RCC 7860 (cell line): ENCODE measurements at places on chromosomes 3 and 15.
A peak's percentile ranks its signal among the peaks of the same experiment; 100 is the strongest.

DNA sequence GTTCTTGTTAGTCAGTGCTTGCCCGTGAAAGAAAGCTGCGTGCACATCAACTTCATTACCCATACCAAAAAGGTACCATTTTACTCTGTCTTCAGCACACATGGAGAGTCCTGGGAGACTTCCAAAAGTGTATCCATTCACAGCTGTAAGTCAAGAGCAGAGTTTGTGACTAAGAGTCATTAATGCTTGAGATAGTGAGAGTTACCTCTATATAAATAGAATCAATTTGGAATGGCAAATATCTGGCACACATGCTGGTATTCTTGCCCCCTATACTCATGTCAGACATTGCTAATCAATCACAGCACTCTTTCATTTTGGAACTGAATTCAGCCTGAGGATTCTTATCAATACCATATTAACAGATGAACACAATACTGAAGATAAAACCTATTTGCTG, 14.2 kb downstream of the CP start:
- DNase-seq, result no peak

- DNase-seq, result peak; percentile 49
Measured at GRCh38 chr3:132029182-132029902, 5.5 kb downstream of the CPNE4 start.

DNA sequence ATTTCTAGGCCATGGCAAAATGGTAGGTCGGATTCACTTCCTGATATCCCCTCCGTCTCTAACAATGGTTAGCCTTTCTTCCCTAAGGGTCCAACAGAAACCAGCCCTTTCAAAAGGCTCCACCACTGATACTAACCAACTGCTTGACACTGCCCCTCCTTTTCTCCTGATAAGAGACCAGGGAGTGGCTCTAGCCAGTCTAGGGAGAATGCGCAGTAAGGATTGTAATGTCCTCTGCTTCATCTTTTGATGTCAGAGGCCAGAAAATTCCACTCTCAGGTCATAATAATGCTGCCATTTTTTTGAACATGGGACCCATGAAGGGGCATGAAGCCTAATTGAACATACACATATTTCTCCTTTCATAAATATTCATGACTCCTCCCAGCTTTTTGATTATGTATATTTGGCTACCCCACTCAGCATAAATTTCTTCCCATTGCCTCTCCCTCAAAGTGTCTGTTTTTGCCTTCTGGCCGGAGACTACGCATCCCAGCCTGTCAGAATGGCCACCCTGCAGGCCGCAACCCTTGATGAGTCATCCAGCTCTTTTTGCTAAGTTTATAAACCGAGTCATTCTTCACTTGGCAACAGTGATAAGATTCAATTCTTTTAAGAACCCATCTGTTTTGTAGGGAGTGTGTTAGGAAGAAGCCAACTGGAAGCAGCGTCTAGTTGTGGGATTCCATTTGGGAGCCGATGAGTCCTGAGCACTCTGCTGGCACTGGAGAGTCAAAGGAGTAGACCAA, 189.0 kb upstream of the MCTP2 start:
- DNase-seq, result peak; percentile 44

- DNase-seq, result no peak
Measured at GRCh38 chr3:106823701-106824100, 553.5 kb upstream of the CCDC54 start.

DNA sequence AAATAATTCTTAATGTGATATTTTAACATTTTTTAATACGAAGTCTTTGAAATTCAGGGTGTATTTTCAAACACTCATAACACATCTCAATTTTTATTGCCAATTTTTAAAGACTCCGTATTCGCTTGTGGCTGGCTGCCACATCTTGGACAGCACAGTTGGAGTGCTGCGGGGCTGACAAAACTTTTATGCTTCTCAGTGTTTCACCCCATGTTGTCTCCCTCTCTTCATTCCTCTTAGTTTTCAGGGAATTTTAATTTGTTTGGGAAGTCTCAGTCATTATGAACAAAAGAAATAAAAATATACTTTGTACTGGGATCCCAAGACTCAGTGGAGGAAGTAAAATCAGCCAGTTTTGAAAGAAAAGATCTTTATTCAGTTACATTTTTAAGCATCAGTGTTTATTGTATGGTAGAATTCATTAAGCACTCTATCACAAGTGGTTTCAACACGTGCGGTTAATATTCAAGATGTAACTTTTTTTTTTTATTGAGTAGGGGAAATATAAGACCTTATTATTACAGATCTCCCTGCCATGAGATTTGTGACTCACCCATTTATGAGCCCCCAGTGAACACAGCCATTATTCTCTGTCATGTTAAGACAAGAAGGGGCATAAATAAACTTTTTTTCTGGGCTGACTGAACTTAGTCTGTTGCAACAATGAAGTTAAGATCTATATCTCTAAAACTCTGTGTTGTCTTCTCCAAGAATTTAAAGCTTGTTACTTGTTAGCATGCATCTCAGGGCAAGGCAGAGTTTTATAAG, 26.8 kb downstream of the KAT2B start:
- no peak for DNase-seq

- DNase-seq, result peak; percentile 91
Measured at GRCh38 chr3:102165367-102165766, 269.4 kb upstream of the ZPLD1 start.

- no peak for DNase-seq
Measured at GRCh38 chr15:90979582-90979981, 14.8 kb downstream of the PRC1 start.

GRCh38 chr15:47399100-47399499, 318.2 kb upstream of the SEMA6D start:
- DNase-seq, result no peak

DNA sequence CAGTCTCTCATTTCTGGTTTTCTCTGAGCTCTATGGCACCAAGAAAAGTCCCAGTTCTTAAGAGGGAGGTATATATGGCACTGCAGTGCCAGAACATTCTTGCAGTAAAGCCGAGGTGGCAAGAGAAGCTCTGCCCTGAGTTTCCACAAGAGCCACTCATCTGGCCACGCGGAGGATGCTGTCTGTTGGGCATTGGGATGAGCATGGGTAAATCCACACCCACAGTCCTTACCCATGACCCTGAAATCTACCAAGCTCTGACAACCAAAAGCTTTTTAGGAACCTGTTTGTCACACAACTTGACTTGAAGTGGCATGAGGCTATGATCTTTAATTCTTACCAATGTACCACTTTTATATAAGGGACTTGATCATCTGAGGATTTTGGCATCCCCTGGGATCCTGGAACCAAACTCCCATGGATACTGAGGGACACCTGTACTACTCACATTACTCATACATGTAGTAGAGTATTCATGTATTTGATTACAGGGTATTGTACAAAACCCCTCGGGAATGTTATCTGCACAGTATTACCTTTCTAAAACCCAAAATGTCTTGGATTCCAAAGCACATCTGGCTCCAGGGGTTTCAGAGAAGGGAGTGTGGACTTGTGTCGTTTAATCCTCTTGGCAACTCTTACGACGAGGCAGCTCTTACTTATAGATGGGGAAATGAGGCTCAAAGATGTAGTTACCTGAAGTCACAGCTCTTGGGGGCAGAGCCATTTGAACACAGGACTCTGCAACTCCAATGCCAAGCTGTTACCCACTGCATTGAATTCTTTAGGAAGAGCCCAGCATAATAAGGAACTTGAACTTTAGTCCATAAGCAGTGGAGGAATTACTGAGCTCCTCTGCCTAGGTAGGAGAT, 8.8 kb downstream of the RPL32 start:
- DNase-seq, result no peak

DNA sequence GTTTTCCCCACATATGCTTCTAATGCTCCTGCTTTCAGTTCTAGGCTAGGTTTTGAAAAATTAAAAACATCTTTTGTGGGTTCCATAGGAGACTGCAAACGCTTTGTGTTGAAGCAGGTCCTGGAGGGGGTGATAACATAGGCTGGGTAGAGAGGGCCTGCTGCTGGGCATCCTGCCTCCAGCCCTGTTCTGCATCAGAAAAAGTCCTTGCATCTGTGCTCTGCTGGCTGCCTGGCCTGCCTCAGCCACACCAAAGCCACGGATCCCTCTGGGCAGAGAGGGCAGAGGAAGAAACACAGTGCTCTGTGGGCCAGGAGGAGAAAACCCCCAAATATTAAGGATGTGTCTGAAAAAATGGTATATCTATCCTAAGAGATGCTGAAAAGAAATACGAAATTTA, 3.9 kb upstream of the ARPP21 start:
- no peak for DNase-seq

- no peak for DNase-seq
Measured at GRCh38 chr15:77567202-77567601, 65.5 kb downstream of the LINGO1 start.

- no peak for DNase-seq
Measured at GRCh38 chr15:44035781-44036699, 159.0 kb downstream of the FRMD5 start.

GRCh38 chr15:39828374-39828931, 45.8 kb upstream of the FSIP1 start:
- DNase-seq, result peak; percentile 23

DNA sequence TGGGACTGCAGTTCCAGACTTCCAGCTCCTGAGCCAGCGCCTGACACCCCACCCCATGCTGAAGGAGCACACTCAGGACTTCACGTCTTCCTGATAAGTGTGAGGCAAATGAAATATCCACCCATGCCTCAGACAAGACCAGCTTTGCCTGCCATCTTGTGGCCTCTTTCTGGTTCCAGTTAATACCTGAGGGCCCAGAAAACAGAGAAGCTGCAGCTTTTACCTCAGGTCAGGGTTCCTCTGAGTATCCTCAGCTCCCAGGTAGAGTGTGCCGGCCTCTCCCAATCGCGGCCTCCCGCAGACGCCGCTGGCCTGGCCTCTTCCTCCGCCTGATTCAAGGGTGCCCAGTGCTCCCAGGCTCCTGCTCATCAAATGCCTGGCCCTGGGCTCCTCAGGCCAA, 5.1 kb upstream of the KLHL6 start:
- no peak for DNase-seq

- DNase-seq, result no peak
Measured at GRCh38 chr15:33872416-33873106, 95.7 kb upstream of the CHRM5 start.

GRCh38 chr3:101995371-101996046, 146.2 kb downstream of the NFKBIZ start:
- DNase-seq, result peak; percentile 75

- DNase-seq, result no peak
Measured at GRCh38 chr3:125478326-125478725, 41.7 kb downstream of the SNX4 start.

- DNase-seq, result peak; percentile 47
Measured at GRCh38 chr3:147930232-147930807, 521.2 kb downstream of the ZIC1 start.

- DNase-seq, result no peak
Measured at GRCh38 chr3:45965653-45966052, 22.4 kb downstream of the CXCR6 start.

- no peak for DNase-seq
Measured at GRCh38 chr3:160755776-160756304, at the start of gene PPM1L. PPM1L (plus strand) TSS chr3:160756231.

DNA sequence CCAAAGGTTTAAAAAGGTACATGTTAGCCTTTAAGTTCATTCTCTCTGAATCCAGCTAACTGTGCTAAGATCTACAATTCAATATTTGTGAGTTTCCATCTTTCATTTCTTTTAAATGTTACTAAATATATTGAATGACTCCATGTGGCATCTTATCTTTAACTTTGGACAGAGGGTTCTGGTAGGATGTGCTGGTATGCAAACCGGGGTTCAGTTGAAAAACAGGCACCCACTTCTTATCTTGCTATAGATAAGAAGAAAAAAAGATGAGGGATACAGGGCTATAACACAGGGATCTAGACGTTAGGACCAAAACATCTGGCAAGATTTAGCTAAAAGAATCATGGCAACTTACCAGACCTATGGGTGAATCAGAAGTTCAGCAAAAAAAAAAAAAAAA, 538.3 kb downstream of the EDEM1 start:
- no peak for DNase-seq

DNA sequence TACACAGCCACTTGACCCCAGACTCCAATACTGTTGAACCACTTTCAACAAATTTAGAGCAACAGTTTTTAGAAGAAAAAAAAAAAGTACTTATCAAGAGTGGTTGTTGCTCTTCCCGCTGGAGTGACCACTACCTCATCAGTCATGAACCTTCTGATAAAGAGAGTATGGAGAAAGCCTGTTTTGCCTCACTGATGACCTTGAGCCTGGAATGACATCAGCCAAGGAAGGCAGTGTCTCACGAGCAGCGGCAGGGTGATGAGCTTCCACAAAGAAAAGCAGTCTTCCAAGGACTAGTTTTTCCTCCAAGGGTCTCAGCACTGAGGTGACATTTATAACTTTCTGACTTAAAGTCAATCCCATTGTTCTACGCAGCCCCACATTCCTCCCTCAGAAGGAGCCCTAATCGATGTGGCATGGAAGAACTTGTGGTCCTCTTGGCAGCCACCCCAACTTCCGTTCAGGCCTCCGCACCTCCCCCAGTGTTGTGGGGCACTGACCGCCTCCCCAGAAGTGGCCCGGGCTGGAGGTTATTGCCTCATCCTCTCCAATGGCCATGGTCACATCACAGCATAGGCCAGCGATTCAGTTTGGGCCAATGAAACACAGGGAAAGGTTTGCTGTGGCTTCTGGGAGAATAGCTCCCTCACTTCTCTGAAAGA, 1.8 kb upstream of the CYP11A1 start:
- no peak for DNase-seq
